ENCODE measurements at places on chromosomes 16 and 17.
A peak's percentile ranks its signal among the peaks of the same experiment; 100 is the strongest.

DNA sequence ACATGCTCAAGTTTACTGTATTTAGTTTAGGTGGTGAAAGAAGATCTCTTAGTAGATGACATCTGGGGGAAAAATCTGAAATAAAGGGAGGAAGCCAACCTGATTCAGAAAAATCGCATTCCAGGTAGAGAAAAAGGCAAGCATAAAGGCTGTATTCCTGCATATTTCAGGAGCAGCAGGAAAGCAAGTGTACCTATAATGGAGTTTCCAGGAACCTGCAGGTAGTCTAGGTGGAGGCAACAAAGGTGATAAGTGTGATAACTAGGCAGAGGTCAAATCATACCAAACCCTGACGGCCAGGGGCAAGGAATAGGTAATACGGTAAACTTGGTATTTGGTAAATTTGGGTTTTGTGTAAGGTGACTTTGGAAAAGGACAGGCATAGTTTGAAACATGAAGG is 132.8 kb upstream of the GOT2 start:
- no peak for DNase-seq

- DNase-seq, result no peak
Observed at GRCh38 chr17:33046361-33047255, 55.0 kb downstream of the SPACA3 start.

DNA sequence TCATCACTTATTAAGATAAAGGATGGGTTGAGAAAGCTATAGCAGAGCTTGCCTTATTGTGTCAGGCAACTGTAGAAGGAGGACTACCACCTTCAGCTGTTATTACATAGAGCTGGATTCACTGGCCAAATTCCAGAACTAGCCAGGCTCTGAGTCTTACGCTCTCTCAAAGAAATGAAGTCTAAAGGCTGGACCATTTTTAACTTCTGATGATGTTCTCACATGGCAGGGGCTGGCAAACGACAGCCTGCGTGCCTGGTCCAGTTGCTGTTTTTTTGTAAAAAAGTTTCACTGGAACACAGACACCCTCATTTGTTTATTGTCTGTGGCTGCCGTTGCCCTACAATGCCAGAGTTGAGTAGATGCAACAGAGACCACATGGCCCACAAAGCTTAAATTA is 21.2 kb downstream of the TRAF4 start:
- no peak for DNase-seq

DNA sequence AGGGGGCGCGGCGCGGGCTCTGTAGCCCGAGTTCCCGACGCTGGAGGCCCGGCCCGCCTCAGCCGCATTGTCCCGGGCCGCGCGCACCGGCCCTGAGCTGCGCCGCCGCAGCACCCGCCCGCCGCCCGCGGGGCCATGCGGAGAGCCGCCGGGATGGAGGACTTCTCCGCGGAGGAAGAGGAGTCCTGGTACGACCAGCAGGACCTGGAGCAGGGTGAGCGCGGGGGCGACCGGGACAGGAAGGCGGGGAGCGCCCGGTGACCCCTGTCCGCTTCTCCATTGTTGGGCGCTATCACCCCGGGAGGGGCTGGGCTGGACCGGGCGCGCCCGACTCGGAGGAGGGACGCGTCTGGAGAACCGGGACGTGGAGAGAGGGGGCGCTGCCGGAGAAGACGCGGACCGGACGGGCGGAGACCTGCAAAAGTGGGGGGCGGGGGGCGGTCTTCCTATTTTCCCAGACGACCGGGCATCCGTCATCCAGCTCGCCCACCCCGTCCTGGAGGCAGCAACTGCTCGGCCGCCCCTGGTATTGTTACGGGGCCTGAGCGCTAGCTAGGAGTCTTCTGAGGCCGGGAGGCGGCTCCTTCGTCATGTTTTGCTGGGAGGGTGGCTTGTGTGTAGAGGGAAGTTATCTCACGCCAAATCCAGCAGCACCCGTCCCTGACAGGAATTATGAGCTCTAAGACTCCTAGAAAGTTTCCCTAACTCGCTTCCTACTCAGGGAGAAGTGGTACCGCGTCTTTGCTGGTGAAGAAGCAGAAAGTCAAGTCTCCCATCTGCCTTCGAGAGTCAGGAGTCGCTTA is 678 bp downstream of the CDR2L start:
- DNase-seq, result peak; percentile 66

DNA sequence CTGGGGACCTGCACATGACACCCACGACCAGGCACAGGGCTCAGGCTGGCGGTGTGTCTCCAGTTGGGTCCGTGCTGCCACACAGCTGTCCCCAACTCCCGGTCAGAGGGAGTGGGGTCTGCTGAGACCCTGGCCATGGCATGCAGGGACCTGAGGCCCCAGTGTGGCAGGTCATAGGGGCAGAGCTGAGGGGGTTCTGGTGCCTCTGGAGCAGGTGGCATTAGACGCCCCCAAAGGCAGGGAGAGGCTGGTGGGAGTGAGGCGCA is 4.2 kb downstream of the NUBP2 start:
- no peak for DNase-seq

- peak; percentile 80 for DNase-seq
Observed at GRCh38 chr16:67191995-67192681, at the start of gene E2F4. Gene E2F4 (plus strand): TSS chr16:67192155. CDS start chr16:67192228, 73 bp downstream.

GRCh38 chr16:49592546-49593423 is 219.2 kb downstream of the C16orf78 start:
- DNase-seq, result no peak

DNA sequence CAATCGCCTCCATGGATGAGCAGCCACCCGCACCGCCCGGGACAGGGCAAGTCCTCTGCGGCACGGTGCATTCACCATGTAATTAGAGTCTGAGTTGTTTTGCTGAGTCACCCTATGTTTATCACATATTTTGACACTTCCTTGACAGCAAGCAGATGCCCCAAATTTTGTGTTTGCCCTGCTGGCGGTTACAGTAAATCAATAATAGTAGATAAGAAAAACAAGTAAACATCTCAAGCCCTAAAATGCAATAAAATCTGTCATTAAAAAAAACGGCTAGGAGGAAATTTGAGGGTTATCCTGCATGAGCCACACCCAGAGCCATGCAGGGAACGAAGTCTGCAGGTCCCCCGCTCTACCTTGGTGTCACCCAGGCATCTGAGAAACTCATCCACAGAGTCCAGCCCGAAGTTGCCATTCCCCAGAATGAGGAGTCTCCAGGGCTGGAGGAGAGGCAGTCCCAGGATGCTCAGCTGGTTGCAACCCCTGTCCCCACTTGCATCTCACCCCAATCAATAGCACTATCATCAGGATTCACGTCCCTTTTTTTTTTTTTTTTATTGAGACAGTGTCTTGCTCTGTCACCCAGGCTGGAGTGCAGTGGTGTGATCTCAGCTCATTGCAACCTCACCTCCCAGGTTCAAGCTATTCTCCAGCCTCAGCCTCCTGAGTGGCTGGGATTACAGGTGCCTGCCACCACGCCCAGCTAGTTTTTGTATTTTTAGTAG is 16.5 kb upstream of the ST6GALNAC1 start:
- DNase-seq, result no peak
